Hepatic stellate cell (primary cell): ENCODE measurements at places on chromosomes 4 and X.

- no peak for DNase-seq
Measured at GRCh38 chr4:106430797-106431196, 62.2 kb upstream of the GIMD1 start.

- DNase-seq: no peak
Measured at GRCh38 chr4:183468210-183469095, 24.0 kb downstream of the CDKN2AIP start.

- DNase-seq: no peak
Measured at GRCh38 chrX:102835504-102836146, 101.4 kb upstream of the RAB40AL start.

DNA sequence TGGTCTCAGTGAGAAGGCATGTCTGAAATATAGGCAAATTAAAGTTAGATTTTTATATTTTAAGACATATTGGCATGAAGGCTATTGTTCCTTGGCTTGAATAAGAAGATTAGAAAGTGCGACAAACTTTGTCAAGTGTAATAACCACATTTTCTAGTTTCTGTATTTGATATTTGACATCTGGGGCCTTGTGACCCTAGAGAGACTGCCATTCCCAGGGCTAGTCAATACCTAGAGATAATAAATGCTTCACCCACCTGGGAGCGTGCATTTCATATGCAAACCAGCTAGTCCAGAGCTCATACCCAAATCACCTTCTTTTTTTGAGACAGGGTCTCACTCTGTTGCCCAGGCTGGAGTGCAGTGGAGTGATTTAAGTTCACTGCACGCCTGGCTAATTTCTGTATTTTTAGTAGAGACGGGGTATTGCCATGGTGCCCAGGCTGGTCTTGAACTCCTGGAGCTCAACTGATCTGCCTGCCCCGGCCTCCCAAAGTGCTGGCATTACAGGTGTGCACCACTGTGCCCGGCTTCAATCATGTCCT lies 62.6 kb downstream of the COQ2 start:
- no peak for DNase-seq

- no peak for DNase-seq
Measured at GRCh38 chrX:110036162-110037033, 33.5 kb downstream of the TMEM164 start.

GRCh38 chr4:57905965-57906364 lies 795.8 kb upstream of the IGFBP7 start:
- no peak for DNase-seq

GRCh38 chrX:104370089-104370488 lies 115.4 kb upstream of the ESX1 start:
- no peak for DNase-seq

GRCh38 chr4:142408003-142408441 lies 438.1 kb downstream of the INPP4B start:
- DNase-seq: no peak

GRCh38 chrX:23783589-23784469 lies 856 bp downstream of the SAT1 start:
- no peak for DNase-seq

- DNase-seq: no peak
Measured at GRCh38 chr4:42482516-42483327, 85.4 kb downstream of the SHISA3 start.

DNA sequence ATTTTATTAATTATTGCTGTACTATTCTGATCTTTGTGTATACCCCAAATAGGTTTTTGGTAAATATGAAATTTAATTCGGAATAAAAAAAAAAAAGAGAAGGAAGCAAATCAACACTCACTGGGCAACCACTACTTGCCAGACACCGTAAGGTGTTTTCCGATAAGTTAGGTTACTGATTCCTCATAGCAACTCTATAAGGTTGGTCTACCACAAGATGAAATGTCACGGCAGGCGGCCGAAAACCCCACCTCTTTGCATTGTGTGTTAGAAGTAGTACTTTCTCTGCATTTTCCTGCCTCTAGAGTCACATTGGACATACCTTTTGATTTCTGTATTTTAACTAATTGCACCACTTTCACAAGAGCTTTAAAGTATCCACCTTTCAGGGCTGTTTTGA lies 44.5 kb upstream of the RASGEF1B start:
- no peak for DNase-seq

- no peak for DNase-seq
Measured at GRCh38 chr4:185651137-185651677, 115.9 kb upstream of the PDLIM3 start.

DNA sequence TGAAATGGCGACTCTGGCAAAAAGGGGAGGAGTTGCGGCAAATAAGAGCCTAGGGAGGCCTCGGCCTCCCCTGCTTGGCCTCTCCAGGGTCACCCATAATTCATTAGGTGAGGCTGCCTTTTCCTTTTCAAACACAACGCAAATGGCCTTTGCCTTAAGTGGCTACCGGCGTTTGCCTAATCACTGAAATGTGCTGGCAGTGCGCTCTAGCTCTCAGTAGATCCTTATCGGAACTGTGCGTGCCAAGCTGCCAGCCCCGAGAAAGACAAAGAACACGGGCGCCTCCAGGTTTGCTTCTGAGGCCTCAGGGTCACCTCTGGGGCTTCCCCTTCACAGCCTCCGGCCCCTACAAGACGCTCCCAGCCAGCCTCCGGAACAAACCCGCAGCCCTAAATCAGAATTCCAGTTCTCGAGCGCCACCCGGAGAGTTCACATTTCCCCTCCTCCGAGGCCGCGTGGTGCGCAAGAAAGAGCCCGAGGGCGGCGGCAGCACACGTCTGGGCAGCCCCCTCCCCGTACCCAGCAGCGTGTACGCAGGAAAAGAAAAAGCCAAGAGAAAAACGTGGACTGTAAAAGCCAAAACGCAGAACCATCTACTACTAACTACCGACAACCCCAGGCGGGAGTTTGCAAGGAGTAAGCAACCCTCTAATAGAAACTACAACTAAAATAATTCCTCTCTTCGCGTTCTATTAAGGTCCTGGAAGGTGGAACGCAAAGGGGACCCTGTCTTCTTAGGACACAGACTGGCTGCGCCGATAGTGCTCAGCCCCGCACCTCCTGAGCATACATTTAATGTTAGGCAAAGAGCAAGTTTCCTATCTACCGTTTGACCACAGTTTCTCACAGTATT lies 76.5 kb upstream of the BCOR start:
- DNase-seq: no peak

GRCh38 chr4:73662709-73663546 lies 42.7 kb upstream of the RASSF6 start:
- no peak for DNase-seq

DNA sequence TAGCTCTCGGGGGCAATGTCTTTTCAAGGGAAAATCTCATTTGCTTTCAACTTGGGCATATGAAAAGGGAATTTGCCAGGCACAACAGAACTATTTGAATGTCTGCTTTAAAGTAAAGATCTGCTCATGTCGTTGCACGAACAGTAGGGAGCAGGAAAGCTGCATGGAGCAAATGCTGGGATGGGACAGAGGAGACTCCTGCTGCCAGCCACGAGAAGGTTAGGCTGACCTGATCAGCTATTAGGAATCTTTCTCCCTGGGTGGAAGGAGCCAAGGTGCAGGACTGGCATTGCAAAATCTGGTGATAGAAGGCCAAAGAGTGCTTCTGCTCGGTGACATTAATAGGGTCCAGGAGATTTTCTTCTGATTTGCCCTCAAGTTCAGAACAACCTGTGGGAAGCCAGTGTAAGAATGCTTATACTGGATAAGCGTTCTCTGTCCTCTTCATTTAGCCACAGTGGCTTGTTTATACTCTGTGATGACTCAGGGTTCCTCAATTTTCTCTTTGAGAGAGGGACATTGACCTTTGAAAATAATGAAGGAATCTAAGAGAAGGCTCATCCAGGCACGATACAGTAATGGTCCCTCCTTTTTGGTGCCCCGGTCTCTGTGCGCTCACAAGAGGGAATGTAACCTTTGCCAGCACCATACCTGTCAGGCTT lies 22.9 kb downstream of the FHL1 start:
- DNase-seq: no peak

- peak; percentile 26 for DNase-seq
Measured at GRCh38 chr4:77699731-77700210, 94.2 kb downstream of the CXCL13 start.

- peak; percentile 2 for DNase-seq
Measured at GRCh38 chrX:93874554-93874953, 200.5 kb downstream of the FAM133A start.

- DNase-seq: no peak
Measured at GRCh38 chr4:121666091-121666679, 30.6 kb downstream of the ANXA5 start.

GRCh38 chrX:155112171-155112570 lies 40.9 kb downstream of the BRCC3 start:
- no peak for DNase-seq

GRCh38 chrX:45454290-45454689 lies 253.6 kb upstream of the DIPK2B start:
- no peak for DNase-seq

DNA sequence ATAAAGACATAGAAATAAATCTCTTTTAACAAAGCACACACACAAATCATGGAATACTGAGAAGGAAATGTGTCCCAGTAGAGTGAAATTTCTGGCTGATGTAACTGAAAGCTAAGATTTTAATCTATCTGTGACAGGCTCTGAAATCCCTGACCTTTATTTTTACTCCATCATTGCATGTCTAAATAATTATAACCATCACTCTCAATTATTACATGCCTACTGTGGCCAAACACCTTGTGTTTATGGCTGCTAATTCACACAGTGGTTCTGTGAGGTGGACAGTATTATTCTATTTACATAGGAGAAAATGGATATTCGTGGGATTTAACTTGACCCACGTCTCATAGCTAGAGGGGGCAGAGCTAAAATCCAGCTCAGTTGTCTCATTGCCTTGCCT lies 438.1 kb downstream of the TLL1 start:
- DNase-seq: no peak

DNA sequence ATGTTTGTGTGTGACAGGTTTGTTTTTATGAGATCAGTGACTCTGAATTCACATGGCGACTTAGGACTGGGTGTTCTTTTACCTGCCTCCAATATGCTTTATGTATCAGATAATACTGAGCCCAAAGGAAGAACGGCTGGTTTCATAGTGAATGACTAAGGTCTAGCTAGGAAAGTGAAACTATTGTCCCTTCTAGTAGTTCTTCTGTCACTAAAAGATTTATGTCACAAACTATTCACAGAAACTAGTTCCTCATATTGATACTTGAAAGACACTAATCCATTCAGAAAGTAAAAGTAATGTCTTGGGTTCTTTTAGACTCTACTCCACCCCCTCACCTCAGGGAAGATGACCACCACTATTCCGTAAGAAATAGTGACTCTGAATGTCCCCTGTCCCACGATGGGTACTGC lies 81.7 kb downstream of the EGF start:
- no peak for DNase-seq

- DNase-seq: no peak
Measured at GRCh38 chr4:159944477-159944876, 841.6 kb downstream of the RAPGEF2 start.

DNA sequence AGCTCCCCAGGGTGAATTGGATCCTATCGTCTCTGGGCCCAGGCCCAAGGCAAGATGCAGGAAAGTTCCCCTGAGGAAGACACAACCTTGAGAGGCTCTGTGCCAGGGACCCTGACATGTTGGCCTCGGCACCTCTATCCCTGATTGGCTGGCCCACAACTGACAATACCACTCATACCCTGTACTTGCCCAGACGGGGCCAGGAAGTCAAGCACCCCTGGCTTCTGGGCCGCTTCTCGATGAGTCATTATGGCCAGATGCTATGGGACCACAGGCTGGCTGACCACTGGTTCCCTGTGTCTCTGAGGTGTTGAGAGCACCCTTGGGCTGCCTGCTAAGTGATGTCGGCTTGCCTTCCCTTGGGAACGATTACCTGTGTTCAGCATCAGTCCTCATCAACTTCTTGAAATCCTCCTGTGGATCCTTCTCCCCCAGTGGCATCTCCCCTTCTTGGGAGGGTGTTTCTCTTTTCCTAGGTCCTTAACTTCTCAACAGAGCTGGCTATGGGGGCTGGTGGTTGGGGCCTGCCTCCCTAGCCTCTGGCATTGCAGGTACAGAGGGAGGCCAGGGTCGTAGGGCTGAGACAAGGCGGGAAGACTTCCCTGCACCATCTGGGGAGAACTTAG lies 54.5 kb upstream of the MAMLD1 start:
- no peak for DNase-seq

GRCh38 chr4:144575181-144575580 lies 70.8 kb upstream of the HHIP start:
- no peak for DNase-seq

DNA sequence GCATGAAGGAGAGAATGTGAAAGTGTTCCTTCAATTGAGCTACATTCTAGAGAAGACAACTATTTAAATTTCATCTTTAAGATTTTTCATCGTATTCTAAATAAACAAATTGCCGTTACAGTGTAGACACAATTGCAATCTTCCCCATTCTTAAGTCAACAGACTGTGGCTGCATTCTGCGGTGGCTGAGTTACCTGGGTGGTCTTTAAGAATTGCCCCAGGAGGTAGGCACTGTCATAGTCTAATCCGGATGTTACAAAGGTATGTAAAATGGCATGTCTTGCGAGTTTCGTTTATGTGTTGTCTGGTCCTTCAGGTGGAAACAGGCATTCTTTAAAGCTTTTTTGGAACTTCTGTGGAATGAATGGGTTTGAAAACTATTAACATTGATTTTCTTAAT lies 586.1 kb upstream of the PITX2 start:
- DNase-seq: no peak

DNA sequence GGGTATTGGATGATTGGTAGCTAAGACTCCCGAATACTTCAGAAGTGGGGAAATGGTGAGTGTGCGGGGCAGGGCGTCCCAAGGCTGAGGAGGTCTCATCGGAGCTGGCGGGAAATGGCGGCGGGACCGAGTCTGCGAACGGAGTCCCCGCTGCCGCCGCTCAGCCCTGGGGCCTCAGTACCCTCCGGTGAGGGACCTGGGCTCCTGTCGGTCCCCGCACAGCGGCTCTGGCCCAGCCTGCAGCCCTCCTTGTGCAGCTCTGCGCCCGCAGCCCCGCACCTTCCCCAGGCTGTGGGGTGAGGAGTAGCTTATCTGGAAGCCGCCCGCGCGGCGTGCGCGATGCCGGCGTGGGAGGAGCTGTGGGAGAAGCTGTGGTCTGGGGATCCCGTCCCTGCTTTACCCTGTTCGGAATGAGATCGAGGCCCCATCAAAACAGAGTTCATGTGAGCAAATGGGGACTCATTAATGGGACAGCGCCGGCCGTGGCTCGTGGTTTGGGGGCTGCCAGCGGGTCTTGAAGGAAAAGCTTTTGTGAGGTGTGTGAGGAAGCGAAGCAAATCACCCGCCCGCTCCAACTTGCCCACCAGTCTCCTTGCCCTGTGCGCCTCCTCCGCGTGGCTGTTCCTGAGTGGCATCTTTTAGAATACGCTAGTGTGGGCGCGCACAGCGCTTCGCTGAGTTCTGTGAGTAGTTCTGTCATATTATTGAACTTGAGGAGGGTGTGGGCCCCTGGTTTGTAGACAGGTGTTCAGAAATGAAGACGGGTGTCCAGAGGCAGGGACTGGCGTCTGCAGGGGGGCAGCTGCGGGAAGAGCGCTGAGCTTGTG lies 531 bp downstream of the ZNF141 start:
- peak; percentile 40 for DNase-seq
